NCI-H1048 (cell line): ENCODE measurements at places on chromosomes 4 and X.

DNA sequence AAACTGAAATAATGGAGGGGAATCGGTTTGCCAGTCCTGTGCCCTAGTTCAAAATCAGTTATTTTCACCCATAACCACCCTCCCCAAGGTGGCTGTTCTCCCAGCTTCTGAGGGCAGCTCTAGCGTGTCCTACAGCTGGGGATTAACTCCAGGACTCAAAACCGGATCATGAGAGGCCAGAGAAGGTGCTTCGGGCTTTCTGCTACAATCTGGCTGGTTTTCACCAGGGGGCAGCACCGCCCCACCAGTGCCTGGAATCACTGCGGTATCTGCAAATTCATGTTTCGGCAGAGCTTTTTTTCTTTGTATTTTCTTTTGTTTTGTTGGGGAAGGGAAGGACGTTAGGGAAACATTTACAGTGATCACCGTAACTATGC is 28.4 kb downstream of the PDHA1 start:
- no peak for DNase-seq

DNA sequence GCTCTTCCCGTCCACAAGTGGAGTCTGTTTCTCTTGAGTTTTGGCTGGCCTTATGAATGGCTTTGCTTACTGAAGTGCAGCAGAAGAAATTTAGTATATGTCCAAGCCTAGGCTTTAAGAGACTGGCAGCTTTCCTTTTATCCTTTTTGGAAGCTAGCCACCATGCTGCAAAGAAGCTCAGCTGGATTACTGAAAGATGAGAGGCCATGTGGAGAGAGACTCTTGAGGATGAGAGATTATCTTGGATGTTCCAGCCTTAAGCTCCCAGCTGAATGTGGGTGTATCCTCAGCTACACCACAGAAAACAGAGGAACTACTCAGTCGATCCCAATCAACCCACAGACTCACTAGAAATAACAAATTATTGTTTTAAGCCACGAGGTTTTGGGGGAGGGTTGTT is 12.5 kb downstream of the CCNG2 start:
- DNase-seq = no peak

DNA sequence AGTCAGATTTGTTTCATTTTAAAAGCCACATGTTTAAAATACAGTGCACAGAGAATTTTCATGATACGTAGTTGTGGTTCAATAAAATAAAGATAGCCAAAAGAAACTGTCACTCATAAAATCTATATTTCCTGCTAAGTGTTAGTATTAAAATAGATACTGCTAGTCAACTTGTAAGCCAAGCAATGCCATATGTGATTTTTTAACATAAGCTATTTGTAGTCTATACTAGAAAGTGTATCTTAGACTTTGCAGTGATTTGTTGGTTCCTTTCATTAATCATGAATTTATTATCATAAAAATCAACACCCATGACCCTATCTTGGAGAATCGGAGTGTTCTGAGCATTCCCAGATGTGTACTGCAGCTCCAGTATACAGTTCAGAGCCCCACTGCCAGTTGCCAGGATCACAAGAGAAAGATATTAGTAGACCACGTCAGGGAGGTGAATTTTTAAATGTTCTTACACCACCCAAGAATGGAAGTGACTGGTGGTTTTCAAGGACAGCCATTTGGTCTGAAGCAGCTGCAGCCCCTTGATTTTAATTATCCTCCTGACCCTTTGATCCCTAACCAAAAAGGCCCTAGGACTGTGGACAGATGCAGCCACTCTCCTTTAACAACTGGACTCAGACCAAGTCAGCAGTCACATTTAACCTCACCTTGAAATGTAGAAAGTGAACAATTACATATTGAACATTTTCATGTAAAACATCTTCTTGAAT is 163.1 kb downstream of the PALLD start:
- no peak for DNase-seq

GRCh38 chrX:136473663-136474062 is 14.1 kb upstream of the BRS3 start:
- DNase-seq = no peak

GRCh38 chr4:161359491-161359890 is 804.3 kb downstream of the FSTL5 start:
- no peak for DNase-seq

DNA sequence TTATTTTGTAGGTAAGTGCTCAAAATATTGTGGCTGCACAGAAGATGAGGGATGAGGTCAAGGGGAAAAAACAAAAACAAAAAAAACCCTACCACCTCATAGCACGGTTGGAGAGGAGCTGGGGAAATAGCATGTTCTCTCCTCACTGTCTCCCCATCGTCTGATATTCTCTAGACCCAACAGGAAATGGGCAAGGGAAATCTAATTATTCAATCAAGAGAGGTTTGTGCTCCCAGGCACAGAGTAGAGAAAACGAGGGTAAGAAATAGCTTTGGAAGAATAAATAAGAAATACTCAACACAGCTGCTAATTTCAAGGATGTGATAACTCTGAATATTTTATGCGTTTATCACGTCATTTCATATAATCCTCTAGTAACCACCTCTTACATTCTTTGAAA is 619.2 kb upstream of the GNPDA2 start:
- DNase-seq = no peak

DNA sequence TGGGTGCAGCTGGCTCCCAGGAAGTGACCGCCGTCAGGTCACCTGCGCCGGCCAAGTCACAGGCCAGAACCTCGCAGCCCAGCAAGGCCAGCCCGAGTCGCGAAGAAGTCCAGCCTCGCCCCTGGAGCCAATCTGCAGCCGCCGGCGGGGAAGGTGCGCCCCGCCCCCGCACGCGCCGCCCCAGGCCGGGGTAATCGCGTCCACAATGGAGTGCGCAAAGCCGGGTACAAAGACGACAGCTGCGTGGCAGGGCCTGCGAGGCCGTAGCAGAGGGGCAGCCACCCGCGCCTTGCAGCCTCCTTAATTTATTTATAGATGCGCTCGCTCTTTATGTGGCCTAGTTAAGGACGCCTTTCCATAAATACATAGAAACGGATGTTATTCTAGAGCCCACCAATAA is 139.4 kb upstream of the CPEB2 start:
- DNase-seq = no peak

DNA sequence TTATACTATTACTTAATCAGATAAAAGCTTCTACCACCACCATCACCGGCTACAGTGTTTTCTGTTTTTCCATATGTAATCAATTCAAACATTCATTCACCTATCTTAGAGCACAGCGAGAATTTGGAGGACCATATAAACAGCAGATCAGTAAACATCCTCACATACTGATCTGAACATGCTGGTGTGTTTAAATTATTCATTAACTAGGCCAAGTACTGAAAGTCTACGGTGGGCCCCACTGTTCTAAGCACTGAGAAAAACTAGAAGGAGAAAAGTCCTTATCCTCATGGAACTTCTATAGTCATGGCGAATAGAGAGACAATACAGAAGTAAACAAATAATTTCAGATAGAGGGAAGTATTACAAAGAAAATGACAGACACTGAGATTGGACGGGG is 176.6 kb downstream of the NR3C2 start:
- DNase-seq = no peak

- DNase-seq = no peak
Observed at GRCh38 chrX:107574054-107574683, 54.1 kb upstream of the PRPS1 start.

DNA sequence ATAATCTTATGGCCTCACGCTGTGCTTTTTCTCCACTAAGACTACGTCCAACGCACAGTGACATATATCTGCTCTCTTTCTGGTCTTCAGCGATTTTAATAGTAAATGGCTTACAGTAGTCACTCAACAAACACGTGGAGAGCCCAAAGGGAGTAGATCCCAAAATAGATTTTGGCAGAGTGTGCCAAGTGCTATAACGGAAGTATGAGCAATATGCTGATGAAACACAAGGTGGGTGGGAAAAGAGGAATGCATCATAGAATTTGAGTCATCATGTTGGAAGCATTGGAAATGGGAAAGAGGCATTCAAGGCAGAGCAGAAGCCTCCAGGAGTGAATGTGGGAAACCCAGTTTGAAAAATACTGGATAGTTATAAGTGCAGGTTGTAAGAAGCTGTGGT is 129.1 kb upstream of the LDB2 start:
- DNase-seq = no peak

GRCh38 chrX:19882066-19882775 is 5.2 kb downstream of the SH3KBP1 start:
- no peak for DNase-seq

DNA sequence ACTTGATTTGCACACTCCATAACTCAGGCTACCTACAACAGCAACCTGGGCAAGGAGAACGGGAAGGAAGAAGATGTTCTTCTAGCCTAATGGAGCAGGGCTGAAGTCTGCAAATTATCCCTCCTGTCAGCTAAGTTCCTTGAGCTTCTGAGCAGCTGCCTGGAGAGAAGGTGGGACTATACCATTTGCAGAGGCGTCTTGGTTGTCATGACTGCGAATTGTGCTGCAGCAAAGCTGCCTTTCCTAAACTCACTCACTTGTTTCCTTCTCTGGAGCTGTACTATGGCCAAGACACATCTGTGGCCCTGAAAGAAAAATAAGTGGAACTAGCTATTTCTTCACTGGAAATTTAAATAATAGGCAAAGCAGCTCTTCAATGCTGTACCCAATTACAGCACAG is 682.4 kb upstream of the GRIA3 start:
- DNase-seq = no peak

DNA sequence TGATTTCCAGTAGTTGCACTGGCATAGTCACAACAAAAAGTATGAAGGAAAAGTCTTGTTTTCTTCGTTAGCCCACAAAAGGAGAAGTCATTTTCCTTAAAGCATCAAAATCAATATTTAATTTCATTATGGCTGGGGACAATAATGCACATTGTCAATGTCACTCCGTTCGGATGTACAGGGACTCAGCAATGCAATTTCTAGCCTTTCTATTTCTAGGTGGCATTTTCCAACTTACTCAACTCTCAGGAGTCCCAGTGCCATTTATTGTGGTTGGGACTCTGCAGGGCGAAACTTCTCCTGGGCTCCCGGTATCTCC is 99.6 kb downstream of the CEP135 start:
- DNase-seq = no peak

DNA sequence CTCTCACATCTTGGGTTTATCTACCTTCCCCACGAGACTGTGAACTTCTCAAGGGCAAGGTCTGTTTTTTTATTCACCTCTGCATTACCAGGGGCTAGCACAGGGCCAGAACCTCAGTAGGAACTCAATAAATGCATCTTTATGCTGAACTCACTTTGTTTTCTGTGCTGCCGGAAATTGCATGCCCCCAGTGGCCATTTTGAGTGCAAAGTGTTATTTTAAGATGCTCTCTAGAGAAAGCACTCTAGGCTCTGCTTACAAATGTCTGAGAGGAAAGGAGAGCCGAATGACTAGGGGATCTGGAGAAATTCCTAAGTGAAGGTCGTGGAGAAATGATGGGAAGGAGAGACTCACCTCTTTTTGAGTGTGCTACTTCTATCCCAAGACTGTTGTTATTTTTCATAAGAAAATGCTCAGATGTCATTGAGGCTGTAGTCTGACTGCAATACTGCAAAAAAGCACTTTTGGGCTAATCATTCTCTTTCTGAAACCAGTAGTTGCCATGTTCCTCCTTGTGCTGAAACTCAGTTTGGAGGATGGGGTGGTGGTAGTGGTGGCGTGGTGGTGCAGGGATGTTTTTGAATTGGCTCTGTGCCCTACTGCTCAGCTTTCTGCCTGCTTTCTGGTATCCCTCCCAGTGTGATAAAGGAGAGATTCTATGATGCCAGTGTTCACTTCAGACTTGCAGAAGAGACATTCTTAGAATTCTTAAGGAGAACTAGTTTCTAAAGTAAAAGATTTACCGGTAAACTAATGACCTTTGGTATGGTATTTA is 41.3 kb downstream of the DOCK11 start:
- DNase-seq = no peak

DNA sequence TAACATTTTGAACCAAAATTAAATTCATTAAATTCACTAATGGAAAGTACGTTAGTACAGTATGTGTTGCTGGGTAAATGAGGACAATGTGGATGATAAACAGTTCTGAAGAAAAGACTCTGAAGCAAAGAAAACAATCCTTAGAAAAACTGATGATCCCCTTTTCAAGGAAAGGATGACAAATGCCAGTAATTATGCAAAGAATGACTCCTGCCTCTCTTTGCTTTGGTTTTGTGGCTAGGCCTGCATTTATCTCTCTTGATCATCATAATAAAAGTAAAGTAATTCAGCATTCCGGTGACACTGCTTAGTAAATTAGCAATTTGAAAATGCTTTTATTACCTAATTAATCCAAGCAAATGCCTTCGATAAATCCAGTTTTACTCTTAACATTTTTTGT is 652.2 kb upstream of the DIPK2B start:
- DNase-seq = no peak

DNA sequence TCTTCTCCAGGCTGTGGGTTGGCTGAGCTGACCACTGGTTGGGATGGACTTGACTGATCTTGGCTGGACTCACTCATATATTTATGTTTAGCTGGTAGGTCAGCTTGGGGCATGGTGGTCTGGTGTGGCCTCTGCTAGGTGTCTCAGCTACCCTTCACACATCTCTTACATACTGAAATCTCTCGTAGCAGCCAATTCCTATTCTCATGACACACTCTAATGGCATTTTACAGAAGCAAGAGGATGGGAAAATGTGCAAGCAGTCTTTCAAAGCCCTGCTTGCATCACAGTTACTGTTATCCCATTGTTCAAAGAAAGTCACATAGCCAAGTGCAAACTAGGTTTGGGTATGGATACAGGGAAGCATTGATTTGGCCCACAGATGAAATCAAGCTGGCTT is 55.5 kb upstream of the PCDH18 start:
- no peak for DNase-seq

DNA sequence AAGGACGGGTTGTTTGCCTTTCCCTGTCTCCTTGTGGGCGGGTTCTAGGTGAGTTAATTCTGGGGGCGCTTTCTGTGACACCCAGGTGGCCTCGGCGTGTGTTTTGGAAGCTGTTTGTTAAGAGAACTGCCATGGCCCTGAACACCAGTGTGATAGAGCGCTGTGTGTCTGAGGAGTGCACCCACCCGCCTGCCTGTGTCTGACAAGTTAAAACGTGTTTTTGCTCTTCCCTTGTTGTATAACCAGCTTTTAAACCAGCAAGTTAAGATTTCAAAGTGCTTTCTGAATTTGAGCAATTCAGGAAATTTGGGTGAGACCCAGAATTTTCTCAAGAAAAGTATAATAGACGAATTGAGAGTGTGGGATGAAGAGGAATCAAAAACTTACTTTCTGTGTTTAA is 55.2 kb upstream of the HGFAC start:
- no peak for DNase-seq
